Stimulated activated CD4-positive, alpha-beta T cell treated with anti-CD3 and anti-CD28 coated beads, Interleukin-12 subunit alpha, Interleukin-12 subunit beta, amount 100 ng/mL, for 4 hours (primary cell): ENCODE measurements at places on chromosomes 12 and 14.

- DNase-seq, result no peak
Measured at GRCh38 chr14:74973905-74974363, 18.5 kb upstream of the PGF start.

DNA sequence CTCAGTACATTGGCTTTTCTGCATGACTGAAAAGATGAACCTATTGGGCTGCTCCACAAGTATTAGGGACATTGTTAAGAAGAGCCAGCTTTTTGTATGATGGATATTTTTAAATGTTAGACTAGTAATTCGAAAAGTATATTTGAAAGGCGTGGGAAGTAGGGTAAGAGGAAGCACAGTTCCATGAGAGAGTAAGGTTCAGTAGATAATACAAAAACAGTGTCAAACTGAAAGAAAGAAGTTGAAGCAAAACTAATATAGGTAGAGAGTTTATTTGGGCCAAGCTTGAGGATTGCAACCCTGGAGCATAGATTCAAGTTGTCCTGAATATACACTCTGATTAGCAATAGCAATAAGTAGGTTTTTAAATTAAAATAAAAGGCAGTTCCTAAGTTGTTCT lies 193.9 kb downstream of the RASSF9 start:
- DNase-seq, result no peak

DNA sequence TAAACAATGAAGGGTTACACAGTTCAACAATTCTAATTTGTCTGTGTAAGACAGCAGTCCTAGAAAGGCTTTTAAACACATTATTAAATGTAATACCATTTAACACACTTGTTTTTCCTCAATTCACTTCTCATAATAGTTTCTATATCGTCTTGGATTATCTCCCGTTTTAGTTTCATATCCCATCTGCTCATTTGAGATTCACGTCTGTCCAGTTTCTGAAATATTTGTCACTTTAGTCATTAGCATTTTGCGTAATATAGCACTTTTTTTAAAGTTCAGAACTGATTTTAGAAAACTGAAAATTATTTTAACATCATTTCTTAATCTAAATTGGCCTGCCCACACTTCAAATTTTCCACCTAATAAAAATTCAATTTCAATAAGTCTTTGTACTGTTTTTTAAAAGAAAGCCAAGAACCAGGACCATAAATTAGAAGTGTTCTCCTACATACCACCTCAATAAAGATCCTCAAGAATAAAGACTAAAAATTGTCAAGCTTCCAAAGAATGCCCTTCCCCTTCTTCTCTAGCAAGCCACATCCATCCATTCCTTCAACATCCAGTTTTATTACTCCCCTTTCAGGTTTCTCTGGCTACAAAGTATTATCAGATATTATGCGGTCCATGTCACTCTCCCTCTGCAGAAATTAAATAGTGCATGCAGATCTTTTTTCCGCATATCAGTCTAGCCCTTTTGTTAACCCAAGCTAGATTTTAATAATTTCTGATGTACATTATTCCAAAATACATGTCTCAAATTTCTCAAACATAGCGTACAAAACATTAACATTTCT lies 11.9 kb downstream of the MED13L start:
- no peak for DNase-seq

GRCh38 chr12:1189163-1189562 lies 198.1 kb downstream of the ERC1 start:
- no peak for DNase-seq

GRCh38 chr14:64857979-64858744 lies 21.5 kb downstream of the SPTB start:
- no peak for DNase-seq

- DNase-seq, result no peak
Measured at GRCh38 chr12:45743247-45743646, 13.7 kb downstream of the ARID2 start.

GRCh38 chr12:7709969-7710675 lies 1.1 kb upstream of the DPPA3 start:
- DNase-seq, result no peak

DNA sequence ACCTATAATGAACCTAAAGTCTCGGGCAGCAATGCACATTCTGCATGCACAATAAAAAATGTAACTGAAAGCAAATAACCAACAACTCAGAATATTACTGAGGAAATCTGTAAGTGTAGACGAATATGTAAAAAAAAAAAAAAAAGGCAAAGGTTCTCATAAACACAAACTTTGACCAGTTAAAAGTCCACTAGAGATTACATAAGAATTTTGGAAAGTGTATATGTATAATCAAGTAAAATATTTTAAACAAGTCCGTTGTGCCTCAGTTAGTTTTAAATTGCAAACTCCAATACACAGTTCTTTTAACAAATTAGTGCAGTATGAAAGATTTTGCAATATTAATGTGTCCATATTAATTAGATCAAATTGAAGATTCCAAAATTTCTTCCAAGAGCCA lies 35.3 kb upstream of the PAPOLA start:
- DNase-seq, result no peak

DNA sequence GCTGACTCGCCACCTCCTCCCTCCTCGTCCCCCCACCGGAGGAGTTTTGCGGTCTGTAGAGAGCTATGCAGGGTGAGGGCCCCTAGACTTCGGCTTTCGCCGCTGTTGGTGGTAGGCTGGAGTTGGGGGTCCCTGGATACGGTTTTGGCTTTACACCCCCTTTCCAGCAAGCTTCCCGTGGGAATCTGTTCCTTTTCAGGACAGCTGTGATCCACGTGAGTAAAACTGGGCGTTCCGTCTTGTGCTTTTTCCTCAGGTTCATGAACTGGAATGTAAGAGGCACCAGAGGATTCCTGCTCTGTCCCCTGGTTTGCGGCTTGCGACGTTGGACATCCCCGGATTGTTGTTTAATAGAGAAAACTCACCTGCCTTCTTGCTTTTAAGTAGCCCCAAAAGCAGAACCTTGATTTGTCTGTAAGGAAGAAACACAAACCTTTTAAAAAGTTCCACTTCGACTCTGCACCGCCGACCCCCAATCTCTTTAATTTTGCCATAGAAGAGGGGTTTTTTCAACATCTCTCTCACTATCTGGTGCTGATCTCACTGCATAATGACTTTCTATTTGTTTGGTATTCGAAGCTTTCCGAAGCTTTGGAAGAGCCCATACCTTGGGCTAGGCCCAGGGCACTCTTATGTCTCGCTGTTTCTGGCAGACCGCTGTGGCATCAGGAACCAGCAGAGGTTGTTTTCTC lies 490 bp downstream of the PRORP start:
- DNase-seq, result no peak

DNA sequence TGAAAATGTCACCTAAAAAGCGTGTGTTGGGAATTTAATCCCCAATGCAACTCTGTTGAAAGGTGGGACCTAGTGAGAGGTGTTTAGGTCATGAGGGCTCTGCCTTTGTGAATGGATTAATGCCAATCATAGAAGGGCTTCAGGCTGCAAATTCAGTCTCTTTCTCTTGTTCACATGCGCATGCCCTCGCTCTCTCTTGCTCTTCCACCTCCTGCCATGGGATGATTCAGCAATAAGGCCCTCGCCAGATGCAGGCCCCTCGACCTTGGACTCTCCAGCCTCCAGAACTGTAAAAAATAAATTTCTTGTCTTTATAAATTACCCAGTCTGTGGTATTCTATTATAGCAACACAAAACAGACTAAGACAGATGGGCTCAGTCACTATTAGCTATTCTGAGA lies 55.4 kb downstream of the PLXNC1 start:
- DNase-seq, result no peak

GRCh38 chr14:94738751-94739150 lies 31.2 kb downstream of the GSC start:
- DNase-seq, result no peak

- DNase-seq, result no peak
Measured at GRCh38 chr12:7144414-7145120, 14.4 kb downstream of the CLSTN3 start.

DNA sequence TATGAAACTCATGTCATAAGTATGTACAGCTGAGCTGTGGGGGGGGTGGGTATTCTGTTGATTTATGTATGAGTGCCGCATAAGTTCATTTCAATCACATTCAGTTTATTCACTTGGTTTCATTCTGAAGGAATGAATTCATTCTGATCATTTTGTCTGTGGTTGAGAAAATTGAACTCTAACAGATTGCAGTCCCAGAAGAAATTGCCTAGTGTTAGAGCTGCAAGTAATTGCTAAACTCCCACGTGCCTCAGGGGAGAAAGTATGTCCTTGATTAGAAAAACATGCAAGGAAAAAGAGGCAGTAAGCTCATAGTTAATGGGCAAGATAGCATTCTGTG lies 442.4 kb upstream of the MGAT4C start:
- DNase-seq, result no peak

DNA sequence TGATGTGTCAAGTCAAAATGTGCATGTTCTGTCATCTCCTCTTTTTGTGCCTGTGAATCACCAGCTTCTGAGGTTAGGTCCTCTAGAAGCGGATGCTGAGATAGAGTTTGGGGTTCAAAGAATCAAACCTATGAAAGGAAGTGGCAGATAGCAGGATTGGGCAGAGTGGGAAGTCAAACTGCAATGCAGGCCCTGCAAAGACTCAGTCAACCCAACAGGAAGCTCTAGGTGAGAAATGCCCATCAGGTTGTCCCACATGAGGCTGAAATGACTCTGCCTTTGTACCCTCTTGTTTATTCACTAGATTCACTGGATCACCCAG lies 4.5 kb upstream of the MIA2 start:
- DNase-seq, result peak; percentile 20

DNA sequence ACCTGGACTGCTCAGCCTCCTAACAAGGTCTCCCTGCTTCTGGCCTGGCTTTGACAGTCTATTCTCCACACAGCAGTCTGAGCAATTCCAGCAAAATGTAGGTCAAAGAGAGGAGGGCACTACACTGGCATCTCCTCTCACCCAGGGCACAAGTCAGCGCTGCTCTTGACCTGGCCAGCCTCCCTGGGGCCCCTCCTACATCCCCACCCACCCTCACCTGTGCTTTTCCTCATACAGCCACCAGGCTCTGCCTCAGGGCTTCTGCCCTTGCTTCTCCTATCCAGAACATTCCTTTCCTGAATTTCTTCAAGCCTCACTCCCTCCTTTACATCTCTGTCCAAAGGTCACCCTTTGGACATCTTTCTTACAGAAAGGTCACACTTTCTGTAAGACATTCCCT lies 33.7 kb downstream of the GALNT4 start:
- no peak for DNase-seq

GRCh38 chr12:88951860-88952561 lies 371.7 kb upstream of the KITLG start:
- no peak for DNase-seq

DNA sequence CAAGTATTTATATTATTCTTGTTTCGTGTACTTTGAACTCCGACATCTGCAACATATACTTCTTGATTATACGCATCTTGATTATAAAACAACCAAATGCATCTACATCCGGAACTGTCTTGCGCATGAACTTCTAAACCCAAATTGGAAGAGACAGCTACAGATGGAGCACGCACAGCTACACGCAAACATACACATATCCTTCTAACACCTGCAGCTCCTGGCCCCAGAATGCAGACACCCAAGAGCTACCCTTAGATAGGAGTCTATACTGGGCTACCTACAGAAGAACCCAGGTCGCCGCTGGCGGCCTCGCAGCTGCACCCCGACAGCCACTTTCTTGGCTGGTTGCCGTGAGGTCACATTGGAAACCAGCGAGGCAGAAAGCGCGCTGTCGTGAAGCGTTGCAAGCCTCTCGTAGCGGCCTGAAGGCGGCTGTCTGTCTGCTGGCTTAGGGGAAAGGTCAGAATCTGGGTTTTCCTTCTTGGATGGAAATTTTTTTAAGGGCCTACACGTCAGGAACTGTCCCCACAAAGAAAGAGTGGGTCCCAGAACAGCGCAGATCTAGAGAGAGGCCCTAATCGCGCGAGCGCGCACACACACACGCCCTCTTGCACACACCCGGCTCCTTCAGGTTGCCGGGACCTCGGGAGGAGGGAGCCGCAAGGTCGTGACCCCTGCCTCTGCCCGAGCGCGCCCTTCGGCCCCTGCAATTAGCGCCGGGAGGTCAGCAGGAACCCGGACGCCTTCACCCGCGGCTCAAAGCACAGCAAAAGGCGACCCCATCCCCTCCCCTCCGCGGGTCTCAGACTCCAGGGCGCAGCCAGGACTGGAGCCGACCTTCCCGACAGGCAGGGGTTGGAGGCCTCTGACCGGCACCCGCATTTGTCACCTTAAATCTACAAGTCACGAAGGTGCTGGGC lies 17.0 kb downstream of the TBX3 start:
- DNase-seq, result no peak

DNA sequence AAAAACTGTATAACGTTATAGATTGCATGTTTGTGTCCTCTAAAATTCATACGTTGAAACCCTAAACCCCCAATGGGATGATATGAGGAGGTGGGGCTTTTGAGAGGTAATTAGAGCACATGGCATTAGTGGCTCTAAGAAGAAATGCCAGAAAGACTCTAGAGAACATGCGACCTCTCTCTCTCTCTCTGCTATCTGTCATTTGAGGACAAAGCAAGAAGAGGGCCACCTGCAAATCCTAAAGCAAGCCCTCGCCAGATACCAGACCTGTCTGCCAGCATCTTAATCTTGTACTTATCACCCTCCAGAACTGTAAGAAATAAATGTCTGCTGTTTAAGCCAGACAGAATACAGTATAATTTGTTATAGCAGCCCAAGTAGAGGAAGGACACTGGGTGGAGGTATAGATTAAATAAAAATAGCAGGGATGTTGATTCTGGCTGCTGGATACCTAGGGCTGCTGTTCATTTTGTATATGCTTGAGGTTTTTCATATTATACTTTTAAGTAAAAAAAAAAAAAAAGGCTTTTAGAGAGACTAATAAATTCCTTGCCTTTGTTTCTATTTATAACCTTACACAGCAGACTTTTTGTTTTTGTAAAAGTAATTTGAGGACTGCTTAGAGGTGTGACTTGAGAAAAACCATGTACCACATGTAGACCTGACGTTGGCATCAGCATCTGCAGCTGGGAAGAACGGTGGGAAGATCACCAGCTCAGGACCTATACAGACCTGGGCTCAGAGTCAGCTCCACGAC lies 26.9 kb downstream of the MOK start:
- DNase-seq, result no peak

GRCh38 chr12:50934981-50935807 lies 17.1 kb upstream of the HIGD1C start:
- no peak for DNase-seq

DNA sequence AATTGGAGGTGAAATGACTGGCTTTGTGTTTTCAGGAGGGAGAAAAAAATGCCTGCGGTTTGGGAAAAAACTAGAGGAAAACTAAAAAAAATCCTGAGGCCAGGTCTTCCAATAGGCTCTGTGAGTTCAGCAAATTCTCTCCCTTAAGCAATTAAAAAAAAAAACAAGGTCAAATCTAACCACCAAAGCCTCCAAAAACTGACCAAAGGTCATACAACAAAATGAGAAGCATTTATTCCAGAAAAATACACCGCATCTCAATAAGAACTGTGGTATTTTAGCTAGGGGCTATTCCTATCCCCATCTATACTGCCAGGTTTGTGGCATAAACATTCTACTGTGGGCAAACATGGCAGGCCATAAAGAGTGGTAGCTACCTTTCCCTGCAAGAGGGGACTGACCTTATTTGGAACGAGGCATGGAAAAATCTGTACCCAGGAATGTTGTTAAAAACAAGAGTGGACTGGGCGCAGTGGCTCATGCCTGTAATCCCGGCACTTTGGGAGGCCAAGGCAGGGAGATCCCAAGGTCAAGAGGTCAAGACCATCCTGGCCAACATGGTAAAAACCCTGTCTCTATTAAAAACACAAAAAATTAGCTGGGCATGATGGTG lies 60.0 kb downstream of the LRP6 start:
- DNase-seq, result no peak

GRCh38 chr12:4441355-4442335 lies 4.0 kb downstream of the FGF6 start:
- no peak for DNase-seq
